ENCODE measurements at places on chromosomes 16 and 17.

DNA sequence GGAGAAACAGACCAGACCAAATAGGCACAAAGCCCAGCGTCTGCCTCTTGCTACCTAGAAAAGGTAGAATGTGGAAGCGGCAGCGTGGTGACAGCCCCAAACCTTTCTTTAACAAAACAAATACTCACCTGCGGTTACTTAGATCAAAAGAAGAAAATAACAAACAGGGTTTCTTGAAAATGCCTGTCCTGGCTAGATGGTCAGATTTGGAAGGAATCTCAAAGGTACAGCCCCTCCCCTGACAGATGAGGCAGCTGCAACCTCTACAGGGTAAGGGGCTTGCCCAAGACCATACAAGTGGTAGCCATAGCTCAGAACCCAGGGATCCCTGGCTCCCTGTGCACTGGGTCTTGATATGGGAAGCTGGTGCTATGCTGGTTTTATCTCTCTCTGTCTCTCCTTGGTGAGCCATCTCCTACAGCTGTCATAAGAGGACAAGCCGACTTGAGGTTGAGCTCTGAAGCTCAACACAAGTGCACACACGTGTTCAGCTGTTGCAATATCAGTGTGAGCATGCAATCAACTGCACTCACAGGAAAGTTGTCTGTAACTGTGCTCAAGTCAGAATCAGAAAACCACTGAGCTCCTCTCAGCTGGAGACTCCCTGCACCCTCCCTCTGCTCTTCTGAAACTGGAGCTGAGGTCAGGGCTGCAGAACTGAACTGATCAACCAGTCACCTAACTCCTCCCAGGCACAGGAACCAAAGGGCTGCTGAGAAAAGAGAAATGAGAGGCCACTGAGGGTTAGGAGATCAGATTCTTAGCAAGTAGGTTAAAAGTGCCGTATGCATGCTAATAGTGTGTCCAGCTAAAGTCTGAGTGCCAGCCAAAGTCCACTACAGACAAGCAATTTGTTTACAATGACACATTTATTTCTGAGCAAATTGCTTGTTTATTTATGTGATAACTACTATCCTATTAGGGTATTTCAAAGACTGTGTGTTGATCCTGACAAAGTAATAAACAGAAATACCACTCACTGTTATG lies 6.1 kb upstream of the RNF157 start:
- peak; percentile 70 for DNase-seq

DNA sequence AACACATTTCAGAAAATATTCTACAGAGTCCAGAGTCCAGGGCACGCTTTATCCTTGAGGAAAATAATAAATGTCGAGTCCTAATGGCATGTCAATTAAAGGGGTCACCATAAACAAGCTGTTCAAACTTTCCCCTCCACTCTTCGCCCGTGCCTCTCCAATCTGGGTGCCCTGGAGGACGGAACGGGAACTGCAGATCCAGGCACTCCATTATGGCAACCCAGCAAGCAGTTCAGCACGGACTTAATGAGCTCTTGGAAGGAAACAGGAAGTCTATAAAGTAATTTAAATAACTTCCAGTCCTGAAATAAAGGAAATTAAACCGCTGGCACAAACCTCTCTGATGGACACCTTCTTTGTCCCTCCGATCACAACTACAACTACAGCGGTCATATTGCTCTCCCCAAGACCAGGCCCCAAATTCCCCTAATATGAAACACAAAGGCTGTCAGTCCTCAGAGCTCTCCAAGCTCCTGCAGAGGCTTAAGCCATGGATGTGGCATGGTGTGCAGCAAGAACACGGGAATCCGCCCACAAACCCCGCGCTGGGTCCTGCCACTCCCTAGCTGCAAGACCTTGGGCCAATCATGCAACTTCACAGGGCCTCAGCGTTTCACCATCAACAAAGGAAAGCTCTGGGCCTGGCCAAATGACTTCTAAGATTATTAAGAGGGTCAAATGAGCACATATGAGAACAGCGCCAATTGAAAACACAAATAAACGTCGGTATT lies 52.6 kb downstream of the ZFHX3 start:
- no peak for DNase-seq

DNA sequence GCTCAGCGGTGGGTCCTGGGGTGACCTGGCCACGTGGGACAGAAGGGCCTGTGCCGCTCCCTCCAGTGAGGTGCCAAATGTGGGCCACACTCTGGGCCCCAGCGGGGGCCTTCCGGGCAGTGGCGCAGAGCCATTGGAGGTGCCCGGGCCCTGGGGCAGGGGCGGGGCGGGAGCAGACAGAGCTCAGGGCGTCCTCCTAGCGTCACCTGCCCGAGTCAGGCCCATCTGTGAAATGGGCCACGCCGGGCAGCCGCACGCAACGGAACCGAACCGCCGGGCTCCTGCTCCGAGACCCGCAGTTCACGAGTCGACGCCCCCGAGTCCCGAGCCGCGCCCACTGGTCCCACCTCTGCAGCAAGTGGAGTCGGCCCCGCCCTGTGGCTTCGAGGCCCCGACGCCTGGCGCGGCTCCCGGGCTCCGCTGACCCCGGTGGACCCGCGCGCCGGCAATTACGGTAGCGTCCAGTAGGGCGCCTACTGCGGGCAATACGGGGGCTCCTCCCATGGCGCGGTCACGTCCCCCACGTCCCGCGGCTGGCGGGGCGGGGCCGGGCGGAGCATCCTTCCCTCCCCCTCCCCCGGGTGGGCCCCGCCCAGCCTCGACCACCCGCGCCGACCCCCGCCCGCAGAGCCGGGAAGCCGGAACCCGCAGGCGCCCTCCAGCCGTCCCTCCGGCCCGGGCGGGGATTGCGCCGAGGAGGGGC lies 1.9 kb downstream of the SLC16A3 start:
- peak; percentile 90 for DNase-seq

DNA sequence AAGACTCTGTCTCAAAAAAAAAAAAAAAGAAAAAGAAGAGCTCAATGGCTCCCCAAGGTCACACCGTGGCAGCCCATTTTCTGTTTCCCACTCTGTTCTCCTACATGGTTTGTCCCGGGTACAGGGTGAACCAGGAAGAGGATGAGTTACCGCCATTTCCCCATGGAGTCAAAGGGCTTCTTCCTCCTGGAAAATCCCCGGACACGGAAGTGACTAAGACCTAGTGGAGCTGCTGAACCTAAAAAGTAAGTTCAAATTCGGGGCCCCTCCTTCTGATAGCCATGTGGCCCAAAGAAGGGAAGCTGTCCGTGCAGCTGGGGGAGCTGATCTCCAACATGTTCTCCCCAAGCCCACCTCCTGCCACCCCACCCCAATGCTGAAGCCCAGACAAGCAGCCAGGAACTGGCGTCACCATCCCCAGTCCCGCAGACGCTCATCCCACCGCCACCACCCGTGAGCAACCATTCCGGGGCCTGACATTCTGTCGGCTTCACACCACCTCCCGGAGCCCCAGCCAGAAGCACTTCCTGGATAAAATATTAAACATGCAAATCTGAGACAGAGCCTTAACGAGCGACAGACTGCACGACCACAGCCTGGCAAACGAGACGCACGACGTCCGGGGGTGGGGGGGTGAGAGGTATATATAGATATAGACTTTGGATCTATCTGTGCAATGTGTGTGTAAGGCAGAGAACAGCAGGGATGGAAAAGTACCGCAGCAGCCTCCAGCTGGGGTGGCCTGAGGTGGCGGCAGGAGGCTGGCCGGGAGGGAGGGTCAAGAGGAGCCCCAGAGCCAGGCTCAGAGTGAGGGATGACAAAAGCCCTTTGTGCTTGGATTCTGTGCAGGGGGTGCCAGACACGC lies 17.6 kb downstream of the EPOP start:
- no peak for DNase-seq

- DNase-seq, result peak; percentile 50
Measured at GRCh38 chr16:29154676-29155121, 169.8 kb downstream of the LAT start.

Measured in iris pigment epithelial cell (primary cell).